ENCODE measurements at places on chromosomes 16 and 17.

GRCh38 chr17:75819116-75819515 is 25.1 kb downstream of the UNC13D start:
- DNase-seq, result no peak

GRCh38 chr17:66900126-66901010 is 64.1 kb upstream of the CACNG4 start:
- DNase-seq, result no peak

DNA sequence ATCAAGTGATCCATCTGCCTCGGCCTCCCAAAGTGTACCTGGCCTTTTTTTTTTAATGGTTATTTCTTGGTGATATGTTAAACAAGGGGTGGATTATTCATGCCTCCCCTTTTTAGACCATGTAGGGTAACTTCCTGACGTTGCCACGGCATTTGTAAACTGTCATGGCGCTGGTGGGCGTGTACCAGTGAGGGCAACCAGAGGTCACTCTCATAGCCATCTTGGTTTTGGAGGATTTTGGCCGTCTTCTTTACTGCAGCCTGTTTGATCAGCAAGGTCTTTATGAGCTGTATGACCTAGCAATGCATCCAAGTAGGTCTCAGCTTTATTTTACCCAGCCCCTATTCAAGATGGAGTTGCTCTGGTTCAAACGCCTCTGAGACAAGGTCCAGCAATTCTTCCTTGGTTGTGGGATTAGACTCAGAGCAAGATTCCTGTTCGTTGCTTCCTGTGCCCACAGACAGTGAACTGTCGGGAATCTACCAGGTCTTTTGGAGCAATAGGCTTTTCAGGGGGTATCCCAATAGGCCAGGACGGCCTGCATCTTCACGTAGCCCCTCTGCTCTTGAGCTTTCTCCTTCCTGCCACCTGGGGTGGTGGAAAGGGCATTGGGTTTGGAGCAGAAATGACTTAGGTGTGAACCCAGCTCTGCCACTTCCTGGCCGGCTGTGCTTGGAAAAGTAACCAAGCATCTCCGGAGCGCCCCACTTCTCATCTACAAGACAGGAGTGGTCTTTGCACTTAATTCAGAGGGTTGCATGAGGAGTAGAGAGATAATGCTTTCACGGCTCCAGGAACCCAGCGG is 52.9 kb upstream of the SEC14L1 start:
- no peak for DNase-seq

DNA sequence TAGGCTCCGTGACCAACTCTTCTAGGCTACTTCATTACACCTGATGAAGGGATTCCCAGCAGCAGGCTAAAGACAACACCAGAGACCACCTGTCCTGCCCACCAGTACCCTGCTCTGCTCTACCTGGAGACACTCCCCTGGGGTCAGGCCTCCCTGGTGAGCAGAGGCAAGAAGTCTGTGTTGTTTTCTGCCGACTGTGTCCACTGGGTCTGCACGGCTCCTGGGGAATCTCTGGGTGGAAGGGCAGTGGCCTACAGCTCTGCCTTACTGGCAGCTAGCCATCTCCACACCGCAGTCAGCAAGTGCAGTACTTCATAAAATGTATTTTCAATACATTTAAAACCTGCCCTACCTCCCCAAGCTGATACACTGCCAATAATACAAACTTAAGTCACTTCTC is 6.8 kb downstream of the RSL1D1 start:
- DNase-seq, result no peak

- no peak for DNase-seq
These were observed 80.2 kb downstream of the WWOX start for GRCh38 chr16:78179666-78180065.

GRCh38 chr17:70597774-70598173 is 428.4 kb downstream of the KCNJ2 start:
- no peak for DNase-seq

DNA sequence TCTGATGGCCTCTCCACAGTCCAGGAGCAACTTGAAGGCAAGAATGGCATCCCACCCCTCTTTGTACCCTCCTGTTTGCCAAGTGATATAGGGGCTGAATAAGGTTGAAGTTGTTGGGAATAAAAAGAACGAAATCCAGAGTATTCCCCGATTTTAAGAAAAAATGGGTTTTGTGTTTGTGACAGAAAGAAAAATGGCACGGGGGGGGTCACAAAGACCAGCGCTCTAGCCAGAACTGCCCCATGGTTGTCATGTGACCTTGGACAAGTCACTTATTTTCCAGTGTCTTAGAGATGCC is 1.7 kb upstream of the HEXIM1 start:
- no peak for DNase-seq

GRCh38 chr16:9763505-9763904 is 418.7 kb downstream of the GRIN2A start:
- DNase-seq, result no peak

GRCh38 chr17:81533339-81534141 is 5.4 kb downstream of the FSCN2 start:
- DNase-seq, result no peak

GRCh38 chr16:84738255-84739038 is 38.6 kb downstream of the USP10 start:
- no peak for DNase-seq

- peak; percentile 9 for DNase-seq
These were observed 79.8 kb upstream of the TBC1D3K start for GRCh38 chr17:37844158-37844976.

DNA sequence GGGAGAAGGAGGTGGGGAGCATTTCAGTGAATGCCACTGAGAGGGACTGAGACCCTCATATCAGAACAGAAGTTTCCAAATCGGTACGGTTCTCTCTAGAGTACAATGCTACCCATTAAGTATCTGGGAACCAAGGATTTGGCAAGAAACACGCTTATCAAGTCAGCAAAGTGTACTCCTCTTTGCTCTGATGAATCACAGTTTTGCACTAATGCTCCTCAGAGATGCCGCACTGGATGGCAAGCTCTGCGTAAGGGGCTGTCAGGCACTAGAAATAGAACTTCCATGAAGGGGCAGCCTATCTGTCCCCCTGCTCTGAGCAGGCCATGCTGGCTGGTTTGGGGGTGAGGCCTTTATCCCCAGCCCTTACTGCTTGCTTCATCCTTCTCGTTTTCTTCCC is 4.8 kb upstream of the ABCC12 start:
- peak; percentile 6 for DNase-seq

GRCh38 chr16:7910116-7910515 is 577.5 kb downstream of the RBFOX1 start:
- no peak for DNase-seq

DNA sequence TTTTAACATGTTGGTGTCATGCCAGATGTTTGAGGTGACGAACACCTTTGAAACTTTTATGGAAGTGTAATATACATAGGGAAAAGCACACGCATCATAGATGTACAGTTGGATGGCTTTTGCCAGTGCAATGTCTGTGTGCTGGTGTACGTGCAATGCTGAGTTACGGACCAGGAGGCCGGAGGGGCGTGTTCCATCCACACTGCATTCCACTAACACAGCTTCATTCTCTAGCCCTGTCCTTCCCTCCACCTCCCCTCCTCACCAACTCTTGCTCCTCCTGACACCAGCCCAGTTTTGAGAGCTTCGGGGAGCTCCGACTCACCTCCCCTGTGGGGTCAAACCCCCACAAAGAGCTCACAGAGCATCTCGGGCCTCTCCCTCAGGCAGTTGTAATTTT is 358.8 kb downstream of the C16orf95 start:
- DNase-seq, result no peak

- no peak for DNase-seq
These were observed 139.4 kb downstream of the CCDC182 start for GRCh38 chr17:57605675-57606105.

DNA sequence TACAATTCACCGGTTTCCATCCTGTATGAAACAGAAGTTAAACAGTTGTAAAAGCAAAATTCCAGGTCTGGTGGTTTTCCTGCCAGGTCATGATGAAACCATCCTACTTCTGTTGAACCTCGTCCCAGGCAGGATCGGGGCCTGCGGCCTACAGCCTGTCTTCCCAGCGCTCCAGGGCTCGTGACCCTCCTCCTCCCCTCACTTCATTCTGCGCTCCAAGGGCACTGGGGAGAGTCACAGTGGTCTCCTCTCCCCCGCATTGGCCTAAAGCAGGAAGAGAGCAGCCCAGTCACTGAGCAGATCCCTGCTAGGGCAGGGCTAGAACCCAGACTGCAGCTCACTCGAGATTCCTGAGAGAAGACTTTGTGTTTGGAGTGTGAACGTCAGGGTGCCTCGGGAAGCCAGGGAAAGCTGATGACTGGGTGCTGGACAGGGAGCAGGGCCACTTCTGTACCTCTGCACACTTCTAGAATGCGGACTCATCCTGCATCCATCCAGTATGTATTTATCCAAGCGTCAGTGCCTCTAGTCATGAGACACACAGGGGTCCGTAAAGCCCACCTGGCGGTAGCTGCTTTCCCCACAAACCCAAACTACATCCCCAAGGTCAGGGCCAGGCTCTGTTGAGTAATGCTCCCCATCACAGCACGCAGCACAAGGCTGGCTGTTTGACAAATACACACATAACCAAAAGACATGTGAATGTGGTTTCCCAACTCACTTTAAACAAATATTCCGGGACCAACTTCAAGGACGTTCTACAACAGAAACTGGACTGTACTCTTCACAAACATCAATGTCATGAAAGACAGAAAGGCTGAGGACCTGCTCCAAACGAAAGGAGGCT is 1.7 kb upstream of the ITGAE start:
- peak; percentile 52 for DNase-seq

Measured in skeletal muscle cell (primary cell).